ENCODE measurements at places on chromosomes 1 and 21.

DNA sequence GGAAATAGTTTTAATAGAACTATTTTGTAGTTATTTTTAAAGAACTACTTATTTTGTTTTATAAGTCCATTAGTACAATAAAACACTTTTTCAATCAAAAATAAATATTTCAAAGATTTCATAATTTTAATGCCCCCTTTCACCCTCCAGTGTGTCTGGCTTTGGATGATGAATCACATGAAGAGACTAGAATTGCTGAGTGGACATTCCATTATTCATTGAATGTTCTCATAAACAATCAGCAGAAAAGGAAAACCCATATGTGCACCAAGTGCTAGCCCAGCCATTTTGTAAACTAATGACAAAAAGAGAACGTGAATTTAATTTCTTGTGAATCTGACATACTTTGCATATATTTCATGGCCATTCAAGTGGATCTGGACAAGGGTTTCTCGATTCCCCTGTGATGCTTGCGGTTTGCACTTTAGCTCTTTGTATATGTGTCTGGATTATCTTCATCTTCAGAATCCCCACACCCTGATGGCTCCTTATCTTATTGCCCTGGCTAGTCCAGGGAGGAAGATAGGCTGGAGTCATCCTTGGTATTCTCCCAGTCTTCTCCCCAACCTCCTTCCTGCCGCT lies 20.7 kb upstream of the CHIA start:
- DNase-seq = no peak

- DNase-seq = no peak
Measured at GRCh38 chr1:185338719-185339622, 21.9 kb upstream of the IVNS1ABP start.

- DNase-seq = no peak
Measured at GRCh38 chr21:33089395-33090119, 19.6 kb downstream of the OLIG1 start.

DNA sequence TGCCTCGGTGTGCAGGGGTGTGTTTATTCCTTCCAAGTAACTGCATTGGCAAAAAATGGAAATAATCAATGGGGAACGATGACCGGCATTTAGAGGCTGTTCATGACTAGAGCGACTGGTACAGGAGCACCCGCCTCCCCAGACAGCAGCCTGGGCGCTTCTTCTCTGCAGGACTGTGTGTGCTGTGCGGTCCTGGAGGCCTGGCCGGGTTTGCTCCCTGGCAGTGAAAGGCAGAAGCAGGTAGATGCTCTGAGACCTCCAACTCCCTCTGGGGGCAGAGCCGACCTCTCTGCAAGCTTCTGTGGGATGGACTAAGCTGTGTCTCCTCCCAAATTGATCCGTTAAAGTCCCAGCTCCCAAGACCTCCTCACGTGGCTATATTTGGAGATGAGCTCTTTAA lies 59.2 kb upstream of the ACTRT2 start:
- no peak for DNase-seq

GRCh38 chr1:152795686-152796085 lies 835 bp upstream of the LCE1D start:
- no peak for DNase-seq

- no peak for DNase-seq
Measured at GRCh38 chr1:25096307-25097150, 135.8 kb downstream of the SYF2 start.

DNA sequence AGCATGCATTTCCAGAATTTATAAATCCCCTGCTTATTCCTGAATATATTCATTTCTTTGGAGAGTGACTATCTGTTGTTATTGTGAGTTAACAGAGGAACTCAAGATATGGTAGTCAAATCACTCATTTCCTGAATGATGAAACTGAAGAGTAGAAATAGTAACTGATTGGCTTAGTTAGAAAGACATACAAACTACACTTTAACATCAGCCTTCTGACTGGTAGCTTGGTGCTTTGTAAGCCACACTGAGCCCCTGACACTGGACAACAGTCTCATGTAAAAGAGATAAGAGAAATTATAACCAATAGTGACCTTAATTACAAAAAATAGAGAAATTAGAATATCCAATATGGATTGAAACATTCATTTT lies 4.8 kb downstream of the GBP7 start:
- DNase-seq = no peak

- DNase-seq = no peak
Measured at GRCh38 chr1:235056937-235057336, 71.7 kb downstream of the TOMM20 start.

DNA sequence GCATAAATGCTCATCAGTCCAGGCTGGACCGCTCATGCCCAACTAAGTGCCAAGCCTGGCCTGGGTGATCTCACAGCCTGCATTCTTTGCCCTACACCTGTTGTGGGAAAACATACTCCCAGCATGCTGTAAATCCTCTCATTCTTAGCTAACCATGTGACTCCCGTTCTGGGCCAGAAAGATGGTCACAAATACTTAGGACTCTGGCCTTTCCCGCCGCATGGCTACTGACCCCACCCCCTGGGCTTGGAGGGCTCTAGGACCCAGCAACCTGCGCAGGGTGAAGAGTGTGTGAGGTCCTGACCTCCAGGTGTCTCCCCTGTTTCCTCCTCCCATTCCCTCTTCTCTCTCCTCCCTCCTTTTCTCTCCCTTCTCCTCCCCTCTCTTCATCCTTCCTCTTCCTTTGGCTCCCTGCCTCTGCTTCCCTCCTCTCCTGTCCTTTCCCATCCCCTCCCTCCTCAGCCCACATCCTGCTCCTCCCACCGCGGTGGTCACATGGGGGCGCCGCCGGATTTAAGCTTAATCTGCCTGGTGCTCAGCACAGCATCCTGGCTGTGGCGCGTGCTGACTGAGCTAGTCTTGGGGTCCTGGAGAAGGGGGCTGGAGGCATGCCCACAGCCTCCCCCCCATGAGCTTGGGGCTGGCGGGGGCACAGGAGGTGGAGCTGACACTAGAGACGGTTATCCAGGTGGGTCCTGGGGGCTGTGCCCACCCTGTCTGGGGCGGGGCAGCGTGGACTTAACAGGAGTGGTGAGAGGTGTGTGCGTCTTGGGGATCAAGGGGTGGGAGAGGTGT lies at the start of gene CROCC:
Gene CROCC (plus strand): TSS at position 541 of the 795 bp plus-strand sequence. CDS start 88 bp downstream, at position 629.
- no peak for DNase-seq

DNA sequence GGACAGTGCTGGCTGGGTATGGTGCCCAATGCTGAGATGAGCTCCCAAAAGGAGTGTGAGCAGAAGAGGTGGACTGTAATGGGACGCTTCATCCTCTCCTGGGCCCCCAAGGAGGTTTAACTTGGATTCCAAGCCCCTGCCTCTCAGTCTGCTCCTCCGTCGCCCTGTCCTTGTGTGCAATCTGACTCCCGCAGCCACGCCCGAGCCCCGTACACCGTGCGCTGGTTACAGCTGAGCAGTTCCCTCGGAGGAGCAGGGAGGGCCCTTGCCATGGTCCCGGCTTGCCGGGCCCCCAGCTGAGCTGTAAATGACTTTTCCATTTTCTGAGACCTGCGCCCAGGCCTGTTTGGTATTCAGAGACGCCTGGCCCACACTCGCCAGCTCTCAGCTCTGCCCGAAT lies 53.7 kb downstream of the PAX7 start:
- no peak for DNase-seq

- DNase-seq = no peak
Measured at GRCh38 chr1:43875331-43875730, 58.3 kb upstream of the ARTN start.

DNA sequence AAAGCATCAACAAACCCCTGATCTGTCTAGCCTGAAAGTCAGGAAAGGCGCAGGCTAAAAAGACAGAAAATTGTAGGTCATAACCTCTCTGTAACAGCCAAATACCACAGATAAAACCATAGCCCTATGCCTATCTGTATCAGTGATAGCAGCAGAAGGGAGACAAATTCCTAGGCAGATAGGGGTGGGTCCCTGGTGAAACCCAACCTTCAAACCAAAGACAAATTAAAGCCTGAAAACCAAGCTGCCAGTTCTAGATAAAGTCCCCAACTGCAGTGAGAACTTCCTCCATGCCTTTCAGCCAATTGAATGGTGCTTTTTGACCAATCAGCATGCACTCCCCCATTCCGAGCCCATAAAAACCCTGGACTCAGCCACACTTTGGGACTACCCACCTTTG lies 115.3 kb downstream of the NTPCR start:
- no peak for DNase-seq

DNA sequence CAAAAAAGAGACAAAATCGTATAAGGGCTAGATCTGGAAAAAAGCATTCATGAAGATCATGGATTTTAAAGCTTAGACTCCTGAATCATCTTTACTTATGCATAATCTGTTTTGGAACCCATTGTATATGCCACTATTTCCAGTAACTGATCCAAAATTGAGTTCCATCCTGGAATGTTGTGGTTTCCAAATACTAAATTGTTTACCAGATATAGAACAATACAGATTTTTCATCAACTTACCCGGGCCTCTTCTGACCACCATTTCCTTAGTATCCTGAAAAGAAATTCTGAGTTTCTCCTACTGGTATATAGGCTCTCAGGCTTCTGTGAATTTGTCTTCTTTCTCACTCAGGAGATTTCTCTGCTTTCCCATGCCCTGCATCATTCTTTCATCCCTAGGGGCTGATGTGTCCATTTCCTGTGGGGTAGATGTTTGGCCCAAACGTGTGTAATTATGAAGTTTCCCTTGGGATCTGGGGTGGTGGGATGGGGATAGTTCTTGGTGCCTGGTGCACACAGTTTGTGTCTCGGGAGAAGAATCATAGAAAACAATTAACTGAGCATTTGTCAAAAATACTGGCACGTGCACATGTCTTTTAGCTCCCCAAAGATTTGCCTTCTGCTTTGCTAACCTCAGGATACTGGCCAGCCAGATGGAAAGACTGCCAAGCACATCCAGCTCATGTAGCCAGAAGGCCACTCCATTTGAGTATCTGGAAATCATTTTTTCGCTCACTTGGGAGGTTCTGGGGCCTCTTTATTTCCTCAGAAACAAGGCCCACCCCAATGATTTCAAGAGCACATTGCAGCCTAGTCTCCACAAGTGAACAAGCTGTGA lies 127.8 kb downstream of the NTMT2 start:
- DNase-seq = no peak

DNA sequence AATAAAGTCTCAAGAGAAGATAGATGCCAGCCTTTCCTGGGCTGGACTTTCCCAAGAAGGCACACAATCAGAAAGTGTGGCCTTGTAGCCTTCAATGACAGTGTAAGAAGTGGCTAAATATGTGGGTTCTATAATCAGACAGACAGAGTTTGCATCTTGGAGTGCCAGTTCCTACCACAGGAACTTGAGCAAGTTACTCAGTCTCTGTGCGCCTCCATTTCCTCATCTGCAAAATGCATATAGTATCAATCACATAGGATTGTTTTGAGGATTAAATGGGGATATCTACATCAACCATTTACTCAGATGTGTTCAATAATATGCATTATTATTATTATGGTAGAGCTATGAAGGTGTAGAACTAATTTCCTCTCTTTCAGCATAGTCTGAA lies 176.8 kb upstream of the PTBP2 start:
- DNase-seq = no peak

DNA sequence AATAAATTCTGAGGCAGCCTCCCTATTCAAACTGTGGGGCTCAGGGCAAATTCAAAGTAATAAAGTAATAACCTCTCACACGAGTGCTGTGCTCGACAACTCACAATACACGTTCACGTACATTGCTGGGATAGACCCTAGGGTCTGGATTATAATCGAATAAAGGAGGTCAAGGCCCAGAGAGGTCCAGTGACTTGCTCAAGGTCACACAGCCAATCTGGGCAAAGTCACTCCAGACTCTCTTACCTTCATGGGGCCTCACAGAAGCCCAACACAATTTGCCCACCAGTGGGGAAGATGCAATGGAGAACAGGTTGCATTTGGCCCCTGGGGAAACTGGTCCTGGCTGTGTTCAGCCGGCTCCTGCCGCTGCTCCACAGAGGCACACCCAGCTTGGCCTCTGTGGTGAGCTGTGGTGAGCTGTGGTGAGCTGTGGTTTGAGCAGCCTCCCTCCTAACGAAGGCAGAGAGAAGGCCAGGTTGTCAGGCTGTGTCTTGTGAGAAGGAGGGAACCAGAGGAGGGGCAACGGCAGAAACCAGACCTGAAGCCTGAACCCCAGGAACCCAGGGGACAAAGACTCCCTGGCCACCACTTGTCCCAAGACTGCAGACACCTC lies 35.1 kb downstream of the NUAK2 start:
- DNase-seq = no peak

DNA sequence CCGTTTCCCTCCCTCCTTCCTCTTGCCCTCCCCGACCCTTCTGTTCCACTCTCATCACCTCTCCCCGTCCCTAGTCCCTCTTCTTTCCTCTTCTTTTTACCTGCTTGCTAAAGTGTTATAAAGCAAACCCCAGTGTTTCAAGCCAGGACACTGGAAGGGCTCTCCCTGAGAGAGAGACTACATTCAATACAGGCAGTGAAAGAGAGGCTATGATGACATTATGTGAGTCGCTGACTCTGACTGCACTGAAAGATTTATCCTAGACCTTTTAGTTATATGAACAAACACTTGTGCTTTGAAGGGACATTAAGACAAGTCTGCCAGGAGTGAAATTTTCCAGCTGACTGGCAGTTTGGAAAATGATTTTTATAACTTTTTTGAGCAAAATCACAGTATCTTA lies 155.7 kb downstream of the S1PR1 start:
- no peak for DNase-seq

DNA sequence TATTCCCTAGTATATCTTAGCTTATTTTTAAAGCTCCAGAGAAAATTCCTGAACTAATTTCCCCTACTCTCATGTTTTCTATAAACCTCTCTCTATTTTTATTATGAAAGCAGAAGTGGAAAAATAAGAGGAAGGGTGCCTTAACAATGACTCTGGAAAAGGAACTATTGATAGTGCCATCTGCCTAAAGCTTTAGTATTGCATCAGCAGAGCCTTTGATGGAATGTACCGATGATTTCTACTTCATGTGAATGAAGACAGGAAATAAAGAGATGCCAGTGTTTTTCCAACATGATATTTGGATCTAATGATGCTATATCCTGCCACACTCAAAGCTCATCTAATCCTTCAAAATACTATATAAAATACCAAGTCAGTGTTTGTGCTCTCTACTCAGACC lies 35.1 kb downstream of the TNFSF18 start:
- DNase-seq = no peak

GRCh38 chr1:12537906-12538461 lies 80.0 kb downstream of the DHRS3 start:
- no peak for DNase-seq

- DNase-seq = no peak
Measured at GRCh38 chr1:205610036-205610435, 21.8 kb downstream of the ELK4 start.

GRCh38 chr1:51058858-51059257 lies 43.2 kb upstream of the C1orf185 start:
- no peak for DNase-seq

GRCh38 chr1:162835157-162835899 lies 25.6 kb downstream of the CCDC190 start:
- DNase-seq = no peak

DNA sequence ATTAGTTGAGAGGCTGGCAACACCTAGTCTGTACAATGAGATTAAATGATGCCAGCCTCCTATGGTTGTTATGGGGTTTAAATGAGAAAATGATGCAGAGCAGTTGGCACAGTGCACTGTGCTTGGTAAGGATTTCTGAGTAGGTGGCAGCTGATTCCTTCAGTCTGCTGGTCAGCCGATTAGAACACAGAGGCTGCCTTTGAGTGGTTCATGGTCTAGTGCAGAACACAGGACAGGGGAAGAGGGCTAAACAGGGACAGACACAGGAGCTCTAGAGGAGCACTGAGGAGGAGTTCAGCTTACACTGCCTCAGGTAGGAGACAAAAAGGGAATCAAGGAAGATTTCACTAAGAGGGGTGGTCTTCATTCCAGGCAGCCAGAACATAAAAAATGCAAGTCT lies 1.4 kb downstream of the TIE1 start:
- DNase-seq = no peak

- no peak for DNase-seq
Measured at GRCh38 chr1:12649971-12650421, 6.1 kb downstream of the AADACL4 start.

- DNase-seq = no peak
Measured at GRCh38 chr1:19053486-19053885, 97.0 kb upstream of the IFFO2 start.

Data from cortex of kidney (tissue), 1 donor.